Dermis microvascular lymphatic vessel endothelial cell (primary cell): ENCODE measurements at places on chromosomes 5 and 9. TPM values are rescaled to one million over a fixed set of nuclear protein-coding genes. Genes with fewer than 3 reads are reported as not detected.
A peak's percentile ranks its signal among the peaks of the same experiment; 100 is the strongest.

- DNase-seq = no peak
These were observed 11.2 kb upstream of the EGR1 start for GRCh38 chr5:138454121-138454520.

DNA sequence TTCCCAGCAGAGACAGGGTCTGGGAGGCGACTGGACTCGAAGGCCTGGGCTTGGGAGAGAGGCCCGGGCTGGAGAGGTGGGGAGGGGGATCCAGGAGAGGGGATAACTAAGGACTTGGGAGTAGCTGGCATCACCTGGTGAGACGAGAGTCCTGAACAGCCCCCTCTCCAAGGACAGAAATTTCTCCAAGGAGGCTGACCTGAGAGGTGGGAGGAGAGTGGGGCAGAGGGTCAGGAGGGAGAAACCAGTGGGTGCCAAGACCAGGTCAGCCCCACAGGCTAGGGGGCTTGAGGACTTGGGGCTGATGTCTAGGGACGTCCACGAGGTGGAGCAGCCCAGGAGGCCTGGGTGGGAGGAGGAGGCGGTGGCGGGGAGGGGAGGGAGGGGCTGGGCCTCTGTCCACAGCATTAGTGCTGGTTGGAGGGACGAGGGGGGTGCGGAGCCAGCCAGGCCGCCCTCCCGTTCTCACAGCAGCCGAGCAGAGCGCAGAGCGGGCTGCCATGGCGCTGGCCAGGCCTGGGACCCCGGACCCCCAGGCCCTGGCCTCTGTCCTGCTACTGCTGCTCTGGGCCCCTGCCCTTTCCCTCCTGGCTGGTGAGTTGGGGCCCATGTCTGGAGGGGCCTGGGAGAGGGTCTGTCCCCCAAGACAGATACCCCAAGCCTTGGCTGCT, at the start of gene CRB2:
Gene CRB2, plus strand, starts transcription at position 437 of the 671 bp plus-strand sequence. Its CDS starts 64 bp downstream, at position 501.
- no peak for DNase-seq

The CD14 gene
- total RNA-seq = 1.9 and 10.7 TPM in 2 replicates

The PCDHGA4 gene
- 0.90 and 2.1 TPM in 2 replicates for total RNA-seq

GRCh38 chr5:116068028-116068632, 16.7 kb upstream of the COMMD10 start:
- peak; percentile 49 for DNase-seq

DNA sequence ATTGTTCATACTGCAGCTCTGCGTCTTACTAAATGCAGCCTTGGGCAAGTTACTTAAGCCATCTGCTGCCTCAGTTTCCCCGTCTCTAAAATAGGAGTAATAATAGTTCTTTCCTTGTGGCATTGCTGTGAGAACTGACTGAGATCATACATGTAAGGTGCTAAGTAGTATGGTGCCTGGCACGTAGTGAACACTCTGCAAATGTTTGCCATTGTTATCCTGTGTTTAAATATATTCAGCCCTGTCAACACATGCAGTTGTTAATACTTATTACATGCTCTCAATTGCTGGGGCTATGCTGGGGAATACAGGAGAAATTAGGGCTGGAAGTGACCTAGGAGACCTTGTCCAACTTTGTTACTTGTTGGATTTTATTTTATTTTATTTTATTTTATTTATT, 105.2 kb upstream of the RAI14 start:
- DNase-seq = no peak

DNA sequence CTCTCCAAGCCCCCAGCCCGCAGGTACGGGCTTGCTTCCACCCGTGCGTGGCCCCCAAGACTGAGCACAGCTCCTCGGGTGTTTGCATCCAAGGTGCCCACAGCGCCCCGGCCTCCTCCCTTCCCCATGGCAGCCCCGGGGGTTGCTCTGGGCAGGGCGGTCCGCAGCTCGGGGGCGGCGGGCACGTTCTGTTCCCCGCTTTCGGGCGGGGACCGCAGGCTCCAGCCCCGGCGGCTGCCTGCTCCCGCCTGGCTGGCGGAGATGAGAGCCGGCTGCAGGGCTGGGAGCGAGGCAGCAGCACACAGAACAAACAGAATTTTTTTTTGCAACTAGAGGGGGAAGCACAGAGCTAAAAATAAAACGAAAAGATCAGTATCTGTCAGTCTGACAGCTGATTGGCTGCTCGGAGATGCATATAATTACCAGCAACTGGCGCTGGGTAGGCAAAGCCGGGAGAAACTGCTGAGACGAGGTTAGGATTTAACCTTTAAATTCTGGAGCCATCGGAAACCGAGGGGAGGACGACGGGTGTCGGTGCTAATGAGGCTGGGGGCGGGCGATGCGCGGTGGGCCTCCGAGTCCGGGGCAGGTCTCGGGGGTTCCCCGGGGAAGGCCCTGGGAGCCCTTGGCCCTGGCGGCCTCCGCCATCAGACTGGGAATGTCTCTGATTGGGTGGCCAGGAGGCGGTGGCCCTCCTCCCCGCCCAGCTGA, 142.7 kb upstream of the IER5L start:
- peak; percentile 57 for DNase-seq

DNA sequence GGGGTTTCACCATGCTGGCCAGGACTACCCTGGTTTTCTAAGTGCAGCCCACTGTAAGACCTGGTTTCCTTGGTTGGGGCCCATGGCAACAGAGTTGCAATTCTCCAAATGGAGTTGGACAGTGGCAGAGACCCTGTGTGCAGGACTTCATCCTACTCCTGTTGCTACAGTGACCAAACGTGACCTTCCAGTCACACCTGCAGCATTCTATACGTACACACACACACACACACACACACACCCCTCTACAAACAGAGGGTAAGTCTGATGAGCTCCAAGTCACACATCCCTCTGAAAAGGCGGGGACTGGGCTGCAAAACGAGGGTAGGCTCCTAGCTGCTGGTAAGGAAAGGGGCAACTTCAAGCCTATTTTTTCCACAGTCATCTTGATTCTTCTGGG, 23.6 kb downstream of the LHFPL2 start:
- no peak for DNase-seq

GRCh38 chr9:21171351-21171750, 4.9 kb upstream of the IFNA21 start:
- DNase-seq = no peak

GRCh38 chr9:34584970-34585369, 4.6 kb downstream of the CNTFR start:
- no peak for DNase-seq

- no peak for DNase-seq
These were observed 93.1 kb upstream of the S1PR3 start for GRCh38 chr9:88898039-88898720.

The NIPAL4 gene
- not detected in 2 replicates for total RNA-seq

The EPB41L4B gene
- total RNA-seq = 0.39 and 0.51 TPM in 2 replicates

- DNase-seq = no peak
These were observed 1.4 kb upstream of the WNK2 start for GRCh38 chr9:93182572-93182971.

DNA sequence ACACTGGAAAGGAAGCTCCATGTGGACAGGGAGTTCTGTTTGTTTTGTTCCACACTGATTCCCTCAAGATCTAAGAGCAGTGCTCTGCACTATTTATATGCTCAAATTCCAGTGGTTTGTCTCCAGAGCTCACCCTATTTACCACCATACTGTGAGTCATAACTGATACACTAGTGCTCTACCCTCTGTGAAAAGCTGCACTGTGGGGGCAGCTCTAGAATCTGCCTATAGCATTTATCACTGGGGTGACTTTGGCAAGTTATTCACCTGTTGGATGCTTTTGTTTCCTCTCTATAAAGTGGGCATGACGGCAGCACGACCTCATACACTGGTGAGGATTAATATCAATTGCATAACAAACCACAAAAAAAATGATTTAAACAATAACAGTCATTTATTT, 307.8 kb downstream of the NR2F1-AS1 start:
- DNase-seq = no peak

- DNase-seq = no peak
These were observed 17.2 kb downstream of the HK3 start for GRCh38 chr5:176881816-176882566.

The CCDC180 gene
- 0.51 and 1.1 TPM in 2 replicates for total RNA-seq

- DNase-seq = no peak
These were observed 256.2 kb downstream of the ARHGAP26 start for GRCh38 chr5:143026380-143026779.
